ENCODE measurements at places on chromosomes 1 and 21.
A peak's percentile ranks its signal among the peaks of the same experiment; 100 is the strongest.

GRCh38 chr1:53896635-53897229 lies 2.7 kb downstream of the DIO1 start:
- DNase-seq = peak; percentile 95

DNA sequence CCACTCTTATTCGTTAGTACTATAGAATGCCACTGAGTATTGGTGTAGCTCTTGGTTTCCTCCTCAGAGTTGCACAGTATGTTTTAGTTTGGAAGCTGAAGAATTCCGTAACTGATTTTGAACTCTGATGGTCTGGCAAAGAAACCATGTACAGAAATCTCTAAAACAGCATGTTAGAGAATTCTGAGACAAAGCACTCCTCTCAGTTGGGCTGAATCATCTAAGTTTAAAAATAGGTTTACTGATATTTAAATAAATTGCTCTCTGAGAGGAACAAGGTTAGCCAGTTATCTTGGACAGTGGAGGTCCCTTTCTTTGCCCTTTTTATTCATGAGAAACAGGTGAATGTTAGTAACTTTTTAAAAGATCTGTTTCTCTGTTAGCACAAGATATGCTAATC lies 43.8 kb downstream of the NCF2 start:
- DNase-seq = no peak

- DNase-seq = peak; percentile 64
Observed at GRCh38 chr1:185681034-185681633, 53.1 kb upstream of the HMCN1 start.

DNA sequence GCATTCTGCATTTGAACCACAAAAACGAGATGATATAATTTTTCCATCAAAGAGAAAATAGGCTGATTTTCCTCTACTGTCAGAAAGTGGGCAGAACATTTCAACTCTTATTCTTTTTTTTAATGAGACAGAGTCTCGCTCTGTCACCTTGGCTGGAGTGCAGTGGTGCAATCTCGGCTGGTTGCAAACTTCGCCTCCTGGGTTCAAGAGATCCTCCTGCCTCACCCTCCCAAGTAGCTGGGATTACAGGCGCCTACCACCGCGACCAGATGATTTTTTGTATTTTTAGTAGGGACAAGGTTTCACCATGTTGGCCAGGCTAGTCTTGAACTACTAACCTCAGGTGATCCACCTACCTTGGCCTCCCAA lies 11.6 kb downstream of the DSTYK start:
- no peak for DNase-seq

GRCh38 chr1:1569341-1569740 lies 5.3 kb downstream of the SSU72 start:
- DNase-seq = no peak

DNA sequence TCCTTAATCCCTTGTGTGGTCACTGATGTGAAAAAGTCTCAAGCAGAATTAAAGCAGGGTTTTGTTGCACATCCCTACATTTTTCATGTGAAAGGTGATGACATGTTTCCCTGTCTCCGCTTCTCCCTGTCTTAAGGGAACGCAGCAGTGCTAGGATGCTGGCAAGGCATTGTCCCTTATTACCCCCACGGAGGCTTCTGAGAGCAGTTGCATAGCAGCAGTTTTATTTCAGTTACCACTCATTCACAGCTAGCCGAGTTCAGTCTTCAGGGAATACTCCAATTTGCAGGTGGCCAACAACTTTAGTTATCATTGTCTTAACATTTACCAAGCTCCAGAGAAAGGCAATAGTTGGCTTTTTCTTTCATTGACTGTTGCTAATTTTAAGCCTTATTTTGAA lies 89.1 kb downstream of the CLEC20A start:
- no peak for DNase-seq

- DNase-seq = peak; percentile 75
Observed at GRCh38 chr21:36149788-36150711, 6.6 kb upstream of the DOP1B start.

DNA sequence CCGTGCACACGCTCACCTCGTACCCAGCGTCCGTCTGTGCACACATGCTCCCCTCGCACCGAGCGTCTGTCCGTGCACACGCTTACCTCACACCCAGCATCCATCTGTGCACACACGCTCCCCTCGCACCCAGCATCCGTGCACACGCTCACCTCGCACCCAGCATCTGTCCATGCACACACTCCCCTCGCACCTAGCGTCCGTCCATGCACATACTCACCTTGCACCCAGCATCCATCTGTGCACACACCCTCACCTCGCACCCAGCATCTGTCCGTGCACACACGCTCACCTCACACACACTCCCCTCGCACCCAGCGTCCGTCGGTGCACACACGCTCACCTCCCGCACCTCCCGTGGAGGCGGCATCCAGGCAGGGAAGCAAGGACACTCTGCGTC lies 24.4 kb upstream of the COL18A1 start:
- DNase-seq = no peak

DNA sequence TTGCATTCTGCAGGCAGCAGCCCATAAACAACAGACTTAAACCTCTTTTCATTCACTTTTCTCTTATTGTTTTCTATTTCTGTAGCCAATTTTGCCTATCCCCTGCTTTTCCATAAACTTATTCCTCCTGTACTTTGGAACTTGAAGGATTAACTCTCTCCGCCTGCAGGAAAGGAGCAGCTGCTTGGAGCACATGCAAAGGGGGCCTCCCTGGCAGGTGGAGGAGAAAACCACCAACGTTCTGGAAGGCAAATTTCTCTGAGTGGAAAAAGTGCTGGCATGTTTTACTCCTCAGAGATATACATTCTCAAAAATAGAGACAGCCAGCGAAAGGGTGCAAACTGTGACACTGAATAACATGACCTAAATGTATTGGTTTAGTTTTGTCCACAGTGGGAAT lies 33.6 kb downstream of the RGS21 start:
- no peak for DNase-seq

DNA sequence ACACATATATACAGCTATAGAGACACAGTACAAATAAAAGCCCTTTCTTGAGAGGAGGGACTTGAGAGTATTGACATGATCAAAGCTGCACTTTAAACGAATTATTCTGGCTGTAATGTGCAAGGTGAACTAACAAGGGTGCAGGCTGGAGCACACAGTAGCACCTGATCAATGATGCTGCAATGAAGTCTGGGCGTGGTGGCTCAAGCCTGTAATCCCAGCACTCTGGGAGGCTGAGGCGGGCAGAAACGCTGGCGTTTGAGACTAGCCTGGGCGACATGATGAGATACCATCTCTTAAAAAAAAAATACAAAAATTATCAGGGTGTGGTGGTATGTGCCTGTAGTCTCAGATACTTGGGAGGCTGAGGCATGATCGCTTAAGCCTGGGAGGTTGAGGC lies 14.1 kb upstream of the CTH start:
- DNase-seq = no peak

DNA sequence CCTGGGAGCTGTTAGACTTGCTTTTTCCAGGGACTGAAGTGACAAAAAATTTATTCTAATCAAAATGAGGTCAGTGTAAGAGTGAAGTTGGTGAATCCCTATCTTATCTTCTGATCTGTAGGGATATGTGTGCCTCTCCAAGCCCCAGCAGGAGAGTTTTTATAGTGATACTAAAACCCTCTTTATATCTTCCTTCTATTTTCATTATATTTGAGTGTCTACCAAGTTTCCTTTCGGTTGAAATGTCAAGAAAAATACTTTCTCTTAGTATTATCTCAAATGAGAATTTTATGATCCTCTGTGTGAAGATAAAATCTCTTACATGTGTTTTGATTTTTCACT lies 18.9 kb downstream of the C1orf21 start:
- DNase-seq = no peak
